T follicular helper cell (primary cell): ENCODE measurements at places on chromosomes 3 and 15.

- no peak for DNase-seq
Observed at GRCh38 chr3:190238871-190239270, 83.4 kb downstream of the CLDN1 start.

DNA sequence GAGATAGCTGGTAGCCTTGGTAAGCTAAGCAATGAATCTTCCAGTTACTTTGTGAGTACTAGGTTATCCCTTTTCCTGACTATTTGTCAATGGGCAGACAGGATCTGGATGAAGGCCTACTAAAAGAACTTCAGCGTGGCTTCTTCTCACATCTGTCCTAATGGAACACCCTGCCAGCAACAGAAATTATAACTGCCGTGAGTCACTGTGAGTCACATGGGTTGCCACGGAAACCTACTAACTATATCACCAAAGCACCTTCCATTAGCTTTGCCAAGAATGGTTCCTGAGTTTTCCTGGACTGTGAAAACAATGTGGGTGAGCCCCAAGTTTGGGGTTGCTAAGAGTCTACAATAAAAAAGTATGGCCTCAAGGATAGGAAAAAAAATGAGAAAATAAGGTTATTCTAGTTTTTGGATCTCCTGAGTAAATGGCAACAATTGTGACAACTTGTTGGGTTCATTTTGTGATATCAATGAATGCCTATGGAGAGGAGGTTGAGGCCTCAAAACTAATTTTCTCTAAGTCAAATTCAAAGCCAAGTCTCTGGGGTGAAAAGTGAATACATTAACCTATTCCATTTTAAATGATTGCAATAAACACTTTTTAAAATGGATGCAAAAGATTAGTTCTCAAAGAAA lies 195.1 kb upstream of the ICE2 start:
- DNase-seq = no peak

DNA sequence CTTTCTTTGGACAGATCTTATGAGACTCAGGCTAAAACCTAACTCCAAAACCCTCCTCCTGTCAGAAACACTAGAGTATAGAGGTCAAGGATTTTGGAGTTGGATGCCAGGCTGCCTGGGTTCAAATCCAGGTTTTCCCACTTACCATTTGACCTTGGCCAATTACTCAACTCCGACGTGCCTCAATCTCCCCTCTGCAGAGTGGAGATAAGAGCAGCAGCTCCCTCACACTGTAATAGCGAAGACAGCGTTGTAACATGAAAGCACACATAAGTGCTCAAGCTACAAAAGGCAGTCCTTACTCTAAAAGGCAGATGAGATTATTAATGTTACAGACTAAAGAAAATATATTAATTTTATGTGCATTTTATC lies 90.1 kb downstream of the IGF2BP2 start:
- DNase-seq = no peak

- DNase-seq = no peak
Observed at GRCh38 chr3:170417090-170417489, 1.6 kb upstream of the CLDN11 start.

- DNase-seq = no peak
Observed at GRCh38 chr3:153602801-153603200, 440.8 kb downstream of the RAP2B start.

- no peak for DNase-seq
Observed at GRCh38 chr3:37256447-37256846, 82.1 kb upstream of the LRRFIP2 start.

- no peak for DNase-seq
Observed at GRCh38 chr3:190205739-190206138, 85.0 kb upstream of the P3H2 start.

- DNase-seq = no peak
Observed at GRCh38 chr15:24878153-24878552, 76.6 kb upstream of the SNRPN start.

- DNase-seq = no peak
Observed at GRCh38 chr15:57824186-57824585, 117.7 kb downstream of the POLR2M start.

DNA sequence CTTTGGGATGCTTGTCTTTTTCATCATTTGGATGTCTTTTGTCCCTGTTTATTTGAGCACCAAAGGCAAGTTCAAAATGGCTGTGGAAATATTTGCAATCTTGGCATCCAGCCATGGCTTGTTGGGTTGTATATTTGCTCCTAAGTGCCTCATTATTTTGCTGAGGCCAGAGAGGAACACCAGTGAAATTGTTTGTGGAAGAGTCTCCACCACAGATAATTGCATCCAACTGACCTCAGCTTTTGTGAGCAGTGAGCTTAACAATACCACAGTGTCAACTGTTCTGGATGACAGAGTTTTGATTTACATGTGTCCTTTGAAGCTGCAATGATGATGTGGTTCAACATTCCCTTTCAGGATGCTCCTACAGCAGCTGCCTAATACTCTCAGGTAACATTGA lies 83.0 kb upstream of the KCNAB1 start:
- no peak for DNase-seq

GRCh38 chr15:29942143-29942542 lies 119.9 kb upstream of the TJP1 start:
- DNase-seq = no peak

GRCh38 chr3:151901644-151902285 lies 28.3 kb downstream of the SUCNR1 start:
- no peak for DNase-seq
